Thyroid gland (tissue), 4 donors: ENCODE measurements at places on chromosomes 5 and 9. TPM values are rescaled to one million over a fixed set of nuclear protein-coding genes. Genes with fewer than 3 reads are reported as not detected.
A peak's percentile ranks its signal among the peaks of the same experiment; 100 is the strongest.

Gene ARRDC3
- total RNA-seq: 278 TPM

Gene NTNG2
- total RNA-seq: 0.56 TPM

Gene CDO1
- 28.5 TPM for total RNA-seq

Gene RPL37
- total RNA-seq: 54.4 TPM

DNA sequence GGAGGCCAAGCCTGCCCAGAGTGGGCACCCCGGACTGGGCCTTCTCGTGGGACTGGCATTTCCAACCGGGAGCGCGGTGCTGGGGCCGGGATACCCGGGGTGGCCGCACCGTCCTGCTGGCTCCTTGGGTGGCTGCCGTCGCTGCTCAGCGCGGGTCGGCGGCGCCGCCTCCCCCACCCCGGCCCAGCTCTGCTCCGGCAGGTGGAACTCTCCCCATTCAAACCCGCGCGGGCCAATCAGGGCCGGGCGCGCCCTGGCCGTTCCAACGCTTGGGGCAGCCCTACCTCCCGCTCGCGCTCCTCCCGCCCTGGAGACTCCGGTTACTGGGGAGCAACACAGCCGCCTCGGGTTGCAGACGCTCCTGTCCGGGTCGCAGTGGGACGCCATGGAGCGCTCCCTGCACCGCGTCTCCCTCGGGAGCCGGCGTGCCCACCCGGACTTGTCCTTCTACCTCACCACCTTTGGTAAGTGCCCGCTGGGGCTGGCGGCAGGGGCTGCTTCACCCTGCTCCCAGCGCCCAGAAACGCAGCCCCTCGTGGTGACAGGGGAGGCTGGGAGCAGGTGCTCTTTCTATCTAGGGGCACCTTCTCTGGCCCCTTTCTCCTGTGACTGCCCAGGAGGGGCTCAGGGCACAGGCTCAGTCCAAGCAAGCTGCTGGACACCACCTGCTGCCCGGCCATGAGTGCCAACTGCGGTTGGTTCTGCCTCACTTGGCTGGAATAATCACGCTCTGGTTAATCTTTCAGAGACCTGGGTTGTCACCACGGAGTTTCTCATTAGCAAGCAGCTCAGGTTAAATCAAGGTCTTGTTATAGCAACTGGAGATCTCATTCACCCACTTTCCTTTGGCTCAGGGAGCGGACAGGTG lies at the start of gene RGS3:
Gene RGS3, plus strand, starts transcription at position 310 of the 868 bp plus-strand sequence. Its CDS starts 76 bp downstream, at position 386.
- DNase-seq: peak; percentile 89
- peak within 1 kb of the TSS; percentile 38 for H3K4me3 ChIP-seq
- H3K27me3 ChIP-seq: no peaks in the 10 kb centered on the region
- H3K36me3 ChIP-seq: no peaks in the 10 kb centered on the region
- peaks cover 12% of the 10 kb centered on the region for H3K4me1 ChIP-seq

GRCh38 chr5:54638106-54638505 lies 120.5 kb downstream of the SNX18 start:
- no peak for DNase-seq
- peaks cover 21% of the 10 kb centered on the region for H3K4me1 ChIP-seq
- H3K27me3 ChIP-seq: no peaks in the 10 kb centered on the region
- no peak overlapping the region for H3K4me3 ChIP-seq
- H3K36me3 ChIP-seq: no peaks in the 10 kb centered on the region

GRCh38 chr9:16325966-16326365 lies 544.5 kb downstream of the BNC2 start:
- no peaks in the 10 kb centered on the region for H3K36me3 ChIP-seq
- H3K4me1 ChIP-seq: no peaks in the 10 kb centered on the region
- no peak overlapping the region for H3K27ac ChIP-seq
- no peaks in the 10 kb centered on the region for H3K27me3 ChIP-seq
- H3K4me3 ChIP-seq: no peak overlapping the region

- H3K27ac ChIP-seq: no peak overlapping the region
- H3K4me3 ChIP-seq: no peak overlapping the region
- no peaks in the 10 kb centered on the region for H3K27me3 ChIP-seq
- H3K4me1 ChIP-seq: no peaks in the 10 kb centered on the region
- H3K36me3 ChIP-seq: no peaks in the 10 kb centered on the region
- DNase-seq: no peak
Measured at GRCh38 chr5:112270299-112271293, 148.5 kb downstream of the EPB41L4A start.

- H3K36me3 ChIP-seq: no peaks in the 10 kb centered on the region
- no peak overlapping the region for H3K4me3 ChIP-seq
- peaks cover 4% of the 10 kb centered on the region for H3K4me1 ChIP-seq
- no peak for DNase-seq
- H3K27ac ChIP-seq: peak overlapping the region; percentile 39
Measured at GRCh38 chr5:134510970-134511795, 14.3 kb upstream of the JADE2 start.

DNA sequence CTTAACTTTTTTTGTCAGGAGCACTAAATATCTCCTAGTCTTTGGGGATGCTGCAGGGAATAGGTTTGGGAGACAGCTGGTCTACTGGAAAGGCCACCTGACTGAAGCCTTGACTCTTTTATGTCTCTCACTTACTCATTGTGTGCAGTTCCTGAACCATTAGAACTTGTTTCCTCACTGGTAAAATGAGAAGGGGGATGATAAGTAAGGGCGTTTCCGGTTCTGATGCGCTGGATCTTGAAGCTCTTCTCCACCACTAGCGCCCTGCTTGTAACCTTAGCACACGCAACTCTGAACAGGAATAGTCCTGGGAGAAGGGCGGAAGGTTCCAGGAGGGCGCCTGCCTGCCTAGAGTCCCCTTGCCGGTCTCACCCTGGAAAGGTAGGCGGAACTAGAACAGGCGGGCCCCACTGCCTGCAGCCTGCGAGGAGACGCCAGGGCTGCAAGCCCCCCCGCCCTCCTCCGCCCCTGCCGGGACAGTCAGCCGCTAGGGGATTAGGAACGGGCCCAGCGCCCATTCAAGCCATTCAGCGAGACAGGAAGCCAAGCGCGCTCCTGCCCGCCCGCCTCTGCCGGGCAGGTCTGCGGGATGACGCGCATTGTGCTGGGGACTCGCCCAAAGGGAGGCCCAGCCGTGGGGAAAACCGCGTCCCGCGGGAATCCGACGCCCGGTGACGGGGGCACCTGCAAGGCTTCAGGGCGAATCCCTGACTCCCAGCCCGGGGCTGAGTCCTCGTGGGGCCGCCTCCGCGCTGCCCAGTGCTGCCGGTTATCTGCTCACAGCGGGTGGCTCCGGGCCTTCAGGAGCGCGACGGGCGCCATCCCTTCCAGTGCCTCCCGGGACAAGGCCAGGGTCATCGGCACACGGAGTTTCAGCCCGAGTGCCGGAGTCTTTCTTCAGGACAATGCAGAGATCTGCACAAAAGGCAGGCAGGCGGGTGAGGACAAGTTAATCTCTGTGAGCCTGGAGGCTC lies 44.0 kb upstream of the XPA start:
- no peak overlapping the region for H3K27ac ChIP-seq
- peak; percentile 67 for DNase-seq
- no peak overlapping the region for H3K4me3 ChIP-seq
- peaks cover 7% of the 10 kb centered on the region for H3K4me1 ChIP-seq
- H3K27me3 ChIP-seq: no peaks in the 10 kb centered on the region
- H3K36me3 ChIP-seq: no peaks in the 10 kb centered on the region
